ENCODE measurements at places on chromosomes 16 and 17.

DNA sequence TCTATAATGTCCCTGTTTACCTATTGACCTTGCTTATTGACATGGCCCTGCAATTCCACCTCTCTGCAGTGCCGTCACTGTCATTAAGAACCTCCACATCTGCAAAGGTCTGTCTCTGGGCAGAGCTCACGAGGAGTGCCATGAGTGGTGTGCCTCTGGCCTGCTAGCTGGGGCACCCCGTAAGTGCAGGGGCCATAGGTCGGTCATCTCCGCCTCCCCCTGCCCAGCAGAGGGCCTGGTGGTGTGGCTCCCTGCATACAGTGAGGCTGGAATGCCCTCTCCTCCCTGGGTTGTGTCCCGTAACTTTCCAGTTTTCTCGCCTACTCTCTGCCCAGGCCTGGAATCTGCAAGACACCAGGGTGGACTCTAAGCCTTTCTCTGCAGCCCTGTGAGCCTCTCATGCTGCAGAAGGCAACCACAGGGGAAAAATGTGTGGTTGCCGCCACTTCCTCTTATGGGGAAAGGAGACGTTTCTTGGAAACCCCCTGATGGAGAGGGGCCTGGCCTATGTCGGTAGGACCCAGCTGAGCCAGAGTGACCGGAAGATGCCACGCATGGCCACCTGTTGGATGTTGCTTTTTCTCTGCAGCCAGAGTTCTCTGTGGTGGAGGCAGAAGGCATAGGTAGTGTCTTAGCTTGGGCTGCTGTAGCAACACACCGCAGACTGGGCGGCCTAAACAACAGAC is 2.7 kb upstream of the SNX20 start:
- peak; percentile 21 for DNase-seq

DNA sequence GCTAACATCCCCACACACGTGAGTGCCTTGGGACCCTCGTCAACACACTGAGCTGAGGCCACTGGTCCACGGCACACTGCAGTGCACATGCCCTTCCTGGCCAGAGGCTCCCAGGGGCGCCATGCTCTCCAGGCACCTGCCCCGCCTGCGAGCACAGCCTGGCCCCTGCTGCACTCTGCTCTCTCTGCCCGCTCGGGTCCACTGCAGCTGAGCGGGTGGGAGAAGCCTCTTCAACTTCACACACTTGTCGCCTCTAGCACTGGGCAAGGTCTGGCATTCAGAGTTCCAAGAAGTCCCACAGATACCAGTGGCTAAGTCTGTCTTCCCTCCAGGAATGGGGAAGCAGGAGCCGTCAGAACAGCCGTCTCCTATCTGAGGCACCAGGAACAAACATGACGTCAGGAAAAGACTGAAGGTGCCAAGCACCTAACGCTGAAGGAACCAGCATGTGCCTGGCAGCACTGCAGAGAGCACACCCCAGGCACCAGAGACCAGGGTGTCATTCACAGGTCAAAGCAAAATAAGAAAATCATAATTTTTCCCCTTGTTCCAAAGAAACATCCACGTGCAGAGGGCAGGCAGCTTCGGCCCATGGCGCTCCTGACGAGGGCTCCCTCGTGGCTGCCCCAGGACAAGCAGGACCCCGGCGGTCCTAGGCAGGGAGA is 82.9 kb downstream of the ZNF778 start:
- DNase-seq = no peak

DNA sequence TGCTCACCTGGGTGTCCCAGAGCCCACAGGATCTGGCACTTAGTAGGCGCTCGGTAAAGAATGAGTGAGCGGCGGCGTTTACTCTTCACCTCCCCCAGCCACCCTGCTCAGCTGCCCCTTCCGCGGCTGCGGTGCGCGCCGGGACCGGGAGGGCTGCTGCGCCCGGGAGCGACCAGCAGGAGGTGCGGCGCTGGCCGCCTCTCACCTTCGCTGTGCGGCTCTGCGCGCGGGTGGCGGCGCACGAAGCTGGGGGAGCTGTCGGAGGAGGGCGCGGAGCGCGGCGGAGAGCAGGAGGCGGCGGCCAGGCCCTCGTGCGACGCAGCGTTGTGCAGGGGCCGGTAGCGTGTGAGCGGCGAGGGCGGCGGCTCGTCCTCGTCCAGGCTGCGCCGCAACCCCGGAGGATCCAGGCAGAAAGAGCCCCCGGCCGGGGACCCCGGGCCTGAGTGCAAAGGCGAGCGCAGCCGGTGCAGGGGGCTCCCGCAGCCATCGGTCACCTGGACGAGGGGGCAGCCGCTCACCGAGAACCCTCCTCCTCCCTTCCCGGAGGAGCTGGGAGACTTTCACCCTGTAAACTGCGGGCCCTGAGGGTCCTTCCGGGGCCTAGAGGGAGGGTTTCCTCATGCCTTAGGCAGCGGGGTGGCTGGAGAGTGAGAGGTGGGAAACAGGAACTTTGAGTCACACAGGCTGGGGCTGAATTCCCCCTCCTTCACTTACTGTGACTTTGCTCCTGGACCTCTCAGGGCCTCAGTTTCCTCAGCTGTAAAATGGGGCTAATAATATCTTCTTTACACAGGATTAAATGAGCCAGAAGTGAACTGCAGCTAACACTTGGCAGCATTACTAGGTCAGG is 12.5 kb downstream of the SAMD14 start:
- no peak for DNase-seq

DNA sequence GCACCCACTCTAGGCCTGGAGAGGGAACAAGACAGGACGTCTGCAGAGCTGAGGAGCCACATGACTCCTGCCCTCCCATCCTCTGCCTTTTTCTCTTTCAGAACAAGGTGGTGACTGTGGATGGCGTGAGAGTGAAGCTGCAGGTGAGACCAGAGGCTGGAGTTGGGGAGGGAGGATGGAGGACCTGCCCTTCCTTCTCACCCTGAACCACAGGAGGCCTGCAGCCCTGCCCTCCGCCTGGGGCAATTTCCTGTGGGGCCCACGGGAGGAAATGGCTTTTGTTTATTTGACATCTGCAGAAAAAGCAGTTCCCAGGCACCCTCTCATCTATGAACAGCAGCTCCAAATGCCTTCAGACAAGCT is 5.1 kb downstream of the RAB37 start:
- DNase-seq = peak; percentile 66

DNA sequence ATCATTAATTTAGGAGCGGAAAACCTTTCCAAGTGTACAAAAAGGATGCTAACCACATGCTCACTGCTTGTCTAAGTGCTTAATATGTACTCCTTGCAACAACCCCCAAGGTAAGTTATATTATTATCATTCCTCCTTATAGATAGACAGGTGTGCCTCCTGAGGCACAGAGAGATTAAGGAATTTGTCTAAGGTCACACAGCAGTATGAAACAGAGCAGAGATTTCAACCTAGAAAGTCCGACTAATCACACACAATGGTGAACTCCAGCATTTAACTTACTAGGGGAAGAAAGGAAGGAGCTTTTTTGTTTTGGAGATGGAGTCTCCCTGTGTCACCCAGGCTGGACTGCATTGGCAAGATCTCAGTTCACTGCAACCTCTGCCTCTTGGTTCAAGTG is 37.0 kb upstream of the USP7 start:
- DNase-seq = no peak

DNA sequence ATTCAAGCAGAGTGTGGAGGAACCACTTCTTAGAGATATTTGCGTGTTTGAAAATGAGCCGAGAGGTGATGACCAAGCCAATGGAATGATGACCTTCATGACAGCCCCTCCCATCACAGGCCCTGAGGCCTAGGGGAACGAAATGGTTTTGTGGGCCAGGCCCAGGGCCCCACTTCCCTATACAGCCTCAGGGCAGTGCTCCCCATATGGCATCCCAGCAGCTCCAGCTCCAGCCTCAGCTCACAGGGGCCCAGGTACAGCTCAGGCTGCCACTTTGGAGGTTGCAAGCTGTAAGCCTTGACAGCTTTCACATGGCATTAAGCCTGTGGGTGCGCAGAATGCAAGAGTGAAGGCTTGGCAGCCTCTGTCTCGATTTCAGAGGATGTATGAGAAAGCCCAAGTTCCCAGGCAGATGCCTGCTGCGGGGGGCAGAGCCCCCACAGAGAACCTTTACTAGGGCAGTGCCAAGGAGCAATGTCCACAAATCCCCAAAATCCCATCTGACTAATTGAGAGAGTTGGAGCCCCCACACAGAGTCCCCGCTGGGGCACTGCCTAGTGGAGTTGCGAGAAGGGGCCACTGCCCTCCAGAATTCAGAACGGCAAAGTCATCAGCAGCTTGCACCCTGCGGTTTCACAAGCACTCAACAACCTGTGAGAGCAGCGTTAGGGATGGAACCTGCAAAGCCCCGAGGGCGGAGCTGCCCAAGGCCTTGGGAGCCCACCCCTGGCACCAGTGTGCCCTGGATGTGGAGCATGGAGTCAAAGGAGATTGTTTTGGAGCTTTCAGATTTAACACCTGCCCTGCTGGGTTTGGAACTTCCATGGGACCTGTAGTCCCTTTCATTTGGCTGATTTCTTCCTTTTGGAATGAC is 21.2 kb downstream of the CHMP6 start:
- no peak for DNase-seq

- peak; percentile 11 for DNase-seq
These were observed 11.6 kb downstream of the TEKT5 start for GRCh38 chr16:10683170-10683569.

DNA sequence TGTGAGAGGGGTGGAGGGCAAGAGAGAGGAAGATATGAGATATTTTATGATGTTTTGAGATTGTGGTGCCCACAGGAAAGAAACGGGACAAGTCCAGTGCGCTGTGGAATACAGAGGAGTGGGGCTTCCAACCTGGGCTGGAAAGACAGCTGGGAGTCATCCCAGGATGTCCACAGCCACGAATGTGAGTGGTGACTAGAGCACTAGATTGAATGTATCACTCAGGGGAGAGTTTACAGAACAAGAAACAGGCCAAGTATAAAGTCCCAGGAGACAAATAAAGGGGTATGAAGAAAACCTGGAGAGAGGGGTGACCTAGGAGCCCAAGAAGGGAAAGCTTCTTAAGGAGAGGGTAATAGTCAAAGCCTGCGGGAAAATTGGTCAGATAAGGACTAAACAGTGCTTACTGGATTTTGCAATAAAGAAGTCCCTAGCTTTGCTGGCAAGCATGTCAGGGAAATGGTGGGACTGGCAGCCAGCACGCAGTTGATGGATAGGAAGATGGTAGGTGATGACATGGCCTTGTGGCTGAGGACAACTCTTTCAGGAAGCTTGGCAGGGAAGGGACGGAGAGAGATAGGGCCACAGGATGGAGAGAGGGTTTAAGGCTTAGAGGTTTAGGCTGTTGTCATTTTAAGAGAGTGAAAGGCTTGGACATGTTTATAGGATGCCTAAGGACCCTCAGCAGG is 114.5 kb downstream of the AXIN2 start:
- no peak for DNase-seq

DNA sequence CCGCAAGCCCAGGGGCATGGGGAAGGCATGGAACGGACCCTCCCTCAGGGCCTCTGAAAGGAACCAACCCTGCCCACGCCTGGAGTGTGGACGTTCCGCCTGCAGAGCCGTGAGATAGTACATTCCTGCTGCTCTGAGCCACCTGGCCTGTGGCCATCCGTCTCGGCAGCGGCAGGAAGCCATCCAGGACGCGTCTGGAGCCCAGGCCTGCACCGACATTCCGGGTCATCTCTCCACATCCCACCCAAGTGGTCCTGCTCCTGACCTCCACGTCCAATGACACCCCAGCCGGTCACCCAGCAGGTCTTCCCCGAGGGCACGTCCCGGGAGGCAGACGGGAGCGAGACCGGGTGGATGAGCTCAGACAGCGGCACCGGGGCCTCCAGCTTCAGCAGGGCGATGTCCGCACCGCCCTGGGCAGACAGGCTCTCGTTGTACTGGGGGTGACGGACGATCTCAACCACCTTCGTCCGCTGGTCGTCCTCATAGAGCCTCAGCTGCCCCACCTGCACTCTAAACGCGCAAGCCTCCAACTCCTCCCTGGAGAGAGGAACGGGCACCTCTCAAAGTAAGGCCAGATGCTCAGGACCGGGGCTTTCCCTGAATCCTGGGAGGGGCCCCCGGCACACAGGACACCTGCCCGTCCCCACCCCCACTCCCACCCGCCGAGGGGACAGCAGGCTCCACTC is 21.3 kb upstream of the UBE2I start:
- no peak for DNase-seq

- no peak for DNase-seq
These were observed 111.8 kb downstream of the SMG6 start for GRCh38 chr17:2191785-2192184.

GRCh38 chr17:55969562-55970324 is 183.5 kb upstream of the ANKFN1 start:
- DNase-seq = no peak

GRCh38 chr17:81888105-81888987 is 3.0 kb downstream of the ALYREF start:
- no peak for DNase-seq

- no peak for DNase-seq
These were observed 156.4 kb upstream of the CCL2 start for GRCh38 chr17:34098699-34099098.

GRCh38 chr16:9625122-9625521 is 533.7 kb downstream of the HAPSTR1 start:
- no peak for DNase-seq

DNA sequence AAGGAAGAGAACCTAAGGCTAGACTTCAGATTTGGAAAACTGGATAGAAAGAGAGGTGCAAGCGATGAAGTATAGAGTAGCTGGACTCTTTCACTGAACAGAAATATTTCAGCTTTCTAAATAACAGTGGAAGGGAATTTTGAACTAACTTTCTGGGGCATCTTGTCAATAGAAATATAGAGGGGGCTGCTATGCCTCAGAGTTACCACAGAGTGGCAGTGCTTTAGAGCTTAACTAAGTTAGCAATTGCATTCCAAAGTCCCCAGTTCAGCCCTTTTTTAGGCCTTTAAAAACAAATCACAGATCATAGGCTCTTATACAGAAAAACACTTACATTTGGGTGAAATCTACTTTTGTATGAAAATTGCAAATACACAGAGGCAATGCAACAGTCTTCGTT is 154.2 kb upstream of the CDH8 start:
- peak; percentile 33 for DNase-seq

- DNase-seq = no peak
These were observed 3.0 kb upstream of the ABR start for GRCh38 chr17:1182811-1183170.

GRCh38 chr17:35965272-35965671 is 16.0 kb downstream of the CCL16 start:
- DNase-seq = no peak

- no peak for DNase-seq
These were observed 12.0 kb upstream of the DEF8 start for GRCh38 chr16:89936508-89936907.
